ENCODE measurements at places on chromosomes 4 and X. TPM values are rescaled to one million over a fixed set of nuclear protein-coding genes. Genes with fewer than 3 reads are reported as not detected.

Gene FGFBP2
- total RNA-seq = not detected

Gene GPR101
- total RNA-seq = not detected

Gene IQCM
- not detected for total RNA-seq

Gene NAA10
- total RNA-seq = 249 TPM

All from A549 treated with RU486 at 1 μM for 4 hours (cell line).